ENCODE measurements at places on chromosomes 6 and 20. TPM values are rescaled to one million over a fixed set of nuclear protein-coding genes. Genes with fewer than 3 reads are reported as not detected.

DNA sequence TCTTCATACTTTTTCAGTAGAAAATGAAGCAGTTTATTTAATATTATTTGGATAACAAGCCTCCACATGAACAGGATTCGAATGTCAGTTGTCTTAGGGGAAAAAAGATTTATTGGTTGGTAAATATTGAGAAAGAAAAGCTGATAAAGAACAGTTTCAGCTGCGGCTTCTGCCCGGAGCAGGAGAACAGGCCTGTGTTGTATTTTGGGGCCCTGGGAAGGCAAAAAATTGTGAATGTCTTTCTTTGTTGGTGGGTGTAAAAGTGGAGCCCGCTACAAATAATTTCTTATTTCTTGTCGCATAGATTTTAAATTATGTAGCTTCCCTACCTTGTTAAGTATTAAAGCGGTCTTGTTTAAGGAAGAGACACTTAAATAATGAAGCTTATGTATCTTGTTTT, 90.5 kb upstream of the PAX1 start:
- DNase-seq = no peak

GRCh38 chr20:14883324-14883723, 545.9 kb upstream of the FLRT3 start:
- DNase-seq = no peak

The RNGTT gene
- 6.1 TPM for total RNA-seq

- no peak for DNase-seq
Observed at GRCh38 chr6:11313207-11313606, 80.7 kb upstream of the NEDD9 start.

The RHAG gene
- total RNA-seq = 0.28 TPM

DNA sequence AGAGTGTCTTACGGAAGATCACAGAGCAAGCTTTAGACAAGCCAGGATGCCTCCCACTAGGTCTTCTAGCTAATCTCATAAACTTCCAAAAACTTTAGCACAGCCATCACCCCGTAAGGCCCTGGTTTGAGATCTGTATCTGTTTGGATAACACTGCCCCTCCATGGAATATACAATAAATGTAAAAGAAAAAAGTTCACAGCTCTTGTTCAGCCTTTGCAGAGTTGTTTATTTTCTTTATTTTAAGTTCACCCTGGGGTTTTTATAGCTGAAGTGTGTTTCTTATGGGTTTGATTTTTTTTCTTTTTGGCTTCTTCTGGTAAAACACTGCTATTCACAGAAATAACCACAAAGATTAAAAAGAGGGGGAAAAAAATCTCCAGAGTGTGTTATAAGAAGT, 125.6 kb downstream of the EYA2 start:
- DNase-seq = no peak

The GNMT gene
- total RNA-seq = 86.1 TPM
